Central memory CD8-positive, alpha-beta T cell (primary cell): ENCODE measurements at places on chromosomes 3 and 15.
A peak's percentile ranks its signal among the peaks of the same experiment; 100 is the strongest.

DNA sequence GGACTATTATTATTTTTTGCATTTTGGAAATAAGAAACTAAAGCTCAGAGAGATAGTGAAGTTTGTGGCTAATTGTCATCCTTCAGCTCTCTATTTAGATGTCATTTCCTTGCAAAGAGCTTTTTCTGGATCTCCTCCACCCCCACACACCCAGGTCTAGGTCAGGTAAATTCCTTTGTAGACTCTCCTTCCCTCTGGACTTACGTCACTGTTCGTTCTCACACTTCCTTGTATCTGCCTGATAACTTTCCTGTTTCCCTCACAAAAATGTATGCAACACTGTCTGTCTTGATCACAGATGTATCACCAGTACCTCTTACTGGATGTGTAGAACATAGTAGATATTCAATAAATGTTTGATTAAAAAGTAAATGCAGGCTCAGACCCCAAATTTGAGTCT, 6.1 kb upstream of the MB21D2 start:
- no peaks in the 10 kb centered on the region for H3K36me3 ChIP-seq
- no peak for DNase-seq
- no peak overlapping the region for H3K27ac ChIP-seq
- H3K4me3 ChIP-seq, result no peak overlapping the region

DNA sequence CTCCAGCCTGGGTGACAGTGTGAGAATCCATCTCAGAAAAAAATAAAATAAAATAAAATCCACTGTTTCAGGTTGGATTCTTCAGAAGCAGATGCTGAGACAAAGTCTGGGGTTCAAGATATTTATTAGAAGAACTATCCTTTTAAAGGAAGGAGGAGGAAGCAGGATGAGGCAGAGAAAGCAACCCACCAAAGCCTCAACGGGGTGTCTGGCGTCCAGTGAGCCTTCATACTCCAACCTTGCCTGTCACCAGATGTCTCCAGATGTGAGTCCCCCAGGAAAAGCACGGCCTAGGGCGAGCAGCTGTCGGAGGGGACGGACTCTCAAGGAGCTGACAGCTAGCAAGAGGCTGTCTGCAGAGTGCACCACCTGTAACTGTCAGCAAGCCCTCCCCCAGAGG, 37.3 kb downstream of the MB21D2 start:
- H3K4me1 ChIP-seq, result no peaks in the 10 kb centered on the region
- DNase-seq, result no peak
- H3K27me3 ChIP-seq, result no peaks in the 10 kb centered on the region
- no peak overlapping the region for H3K27ac ChIP-seq
- no peaks in the 10 kb centered on the region for H3K36me3 ChIP-seq

GRCh38 chr3:30340500-30340899, 265.9 kb upstream of the TGFBR2 start:
- no peaks in the 10 kb centered on the region for H3K4me1 ChIP-seq
- no peaks in the 10 kb centered on the region for H3K27me3 ChIP-seq
- no peaks in the 10 kb centered on the region for H3K36me3 ChIP-seq
- H3K4me3 ChIP-seq, result no peak overlapping the region
- no peak for DNase-seq
- no peak overlapping the region for H3K27ac ChIP-seq

DNA sequence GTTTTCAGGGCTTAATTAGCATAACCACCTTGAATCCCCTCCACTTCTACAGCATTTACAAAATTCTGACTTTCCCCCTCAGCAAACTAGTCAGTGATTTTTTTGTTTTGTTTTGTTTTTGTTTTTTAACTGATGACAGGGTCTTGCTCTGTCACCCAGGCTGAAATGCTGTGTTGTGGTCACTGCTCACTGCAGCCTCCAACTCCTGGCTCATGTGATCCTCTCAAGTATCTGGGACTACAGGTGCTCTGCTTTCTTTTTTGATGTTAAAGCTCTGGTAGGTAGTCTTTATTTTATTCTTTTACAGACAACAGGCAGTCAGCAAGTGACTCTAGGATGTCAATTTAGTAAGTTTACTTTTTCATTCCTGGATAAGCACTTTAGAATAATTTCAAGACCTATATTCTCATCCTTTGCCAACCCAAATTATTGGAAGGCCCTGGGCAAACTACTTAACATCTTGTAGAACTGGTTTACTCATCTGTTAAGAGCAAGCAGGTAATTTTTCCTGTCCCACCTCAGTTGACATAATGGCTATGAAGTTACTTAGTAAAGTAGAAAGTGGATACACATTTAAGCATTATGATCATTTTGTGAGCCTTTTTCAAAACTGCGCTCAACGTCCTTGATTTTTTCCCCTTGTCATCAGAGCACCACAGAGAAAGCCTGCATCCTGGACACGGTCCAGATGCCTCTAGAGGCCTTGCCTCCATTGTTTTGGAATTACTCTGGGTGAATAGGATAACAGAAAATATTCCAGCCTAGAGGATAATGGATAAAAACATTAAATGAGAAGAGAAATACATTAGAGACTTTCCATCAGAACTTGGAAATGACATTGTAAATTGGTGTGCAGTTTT, 69.9 kb upstream of the NDUFB4 start:
- no peak overlapping the region for H3K4me3 ChIP-seq
- no peak overlapping the region for H3K27ac ChIP-seq
- DNase-seq, result no peak
- peaks cover 33% of the 10 kb centered on the region for H3K27me3 ChIP-seq
- no peaks in the 10 kb centered on the region for H3K36me3 ChIP-seq
- H3K4me1 ChIP-seq, result no peaks in the 10 kb centered on the region

DNA sequence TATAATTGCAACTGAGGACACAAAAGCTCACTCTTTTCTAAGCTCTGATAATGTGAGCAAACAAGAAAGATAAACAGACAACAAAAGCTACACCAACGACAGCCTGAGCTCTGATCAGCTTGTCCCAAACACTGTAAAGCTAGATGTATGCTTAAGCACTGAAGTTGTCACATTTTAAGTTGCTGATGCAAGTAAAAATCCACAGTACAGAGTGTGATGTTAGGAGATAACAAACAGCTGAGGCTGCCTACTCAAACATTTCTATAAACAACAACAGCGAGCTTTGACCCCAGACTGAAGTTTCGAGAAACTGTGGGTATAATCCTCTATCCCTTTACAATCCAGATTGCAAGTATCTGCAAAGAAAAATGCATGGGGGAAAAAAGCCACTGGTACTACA, 10.7 kb downstream of the MTHFS start:
- peaks cover 45% of the 10 kb centered on the region for H3K36me3 ChIP-seq
- H3K4me3 ChIP-seq, result no peak overlapping the region
- DNase-seq, result no peak
- no peaks in the 10 kb centered on the region for H3K27me3 ChIP-seq
- no peak overlapping the region for H3K27ac ChIP-seq

GRCh38 chr15:78064544-78064943, 13.0 kb downstream of the TBC1D2B start:
- peaks cover 21% of the 10 kb centered on the region for H3K4me1 ChIP-seq
- H3K4me3 ChIP-seq, result no peak overlapping the region
- no peak overlapping the region for H3K27ac ChIP-seq
- no peak for DNase-seq

GRCh38 chr3:46070595-46071093, 43.4 kb upstream of the XCR1 start:
- H3K36me3 ChIP-seq, result peaks cover 6% of the 10 kb centered on the region
- H3K27ac ChIP-seq, result peak overlapping the region; percentile 53
- no peaks in the 10 kb centered on the region for H3K27me3 ChIP-seq
- H3K4me3 ChIP-seq, result peak overlapping the region; percentile 4
- DNase-seq, result no peak

DNA sequence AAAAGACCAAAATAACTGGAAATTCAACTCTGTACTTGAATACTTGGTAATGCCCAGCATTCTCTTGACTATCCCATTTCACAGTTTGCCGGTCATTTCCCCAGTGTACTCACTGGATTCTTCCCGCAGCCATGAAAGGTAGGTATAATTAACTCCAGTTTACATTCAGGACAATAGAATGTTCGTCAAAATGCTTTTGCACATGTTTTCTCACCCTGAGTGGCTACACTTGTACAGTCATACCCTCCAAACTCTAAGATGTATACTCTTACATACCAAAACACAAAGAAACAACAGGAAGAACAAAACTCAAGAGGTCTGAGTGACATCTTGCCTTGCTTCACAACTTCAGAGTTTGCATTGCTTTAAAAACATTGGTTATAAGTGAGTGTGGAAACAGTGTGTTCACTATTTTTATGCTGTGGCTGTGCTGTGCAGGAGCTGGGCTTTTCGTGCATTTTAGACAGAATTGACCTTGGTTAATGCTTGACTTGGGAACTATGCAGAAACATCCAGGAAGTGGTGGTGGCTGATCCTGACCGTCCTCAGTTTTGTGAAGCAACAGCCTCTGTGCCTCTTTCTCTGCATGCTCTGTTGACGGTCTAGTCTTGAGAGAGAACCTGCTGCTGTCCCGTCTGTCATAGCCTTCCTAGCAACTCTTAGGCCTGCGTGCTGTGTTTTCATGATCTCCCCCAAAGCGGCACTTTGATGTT, 90.5 kb downstream of the IGF1R start:
- no peak overlapping the region for H3K27ac ChIP-seq
- no peaks in the 10 kb centered on the region for H3K4me1 ChIP-seq
- no peak overlapping the region for H3K4me3 ChIP-seq
- peaks cover 16% of the 10 kb centered on the region for H3K27me3 ChIP-seq

DNA sequence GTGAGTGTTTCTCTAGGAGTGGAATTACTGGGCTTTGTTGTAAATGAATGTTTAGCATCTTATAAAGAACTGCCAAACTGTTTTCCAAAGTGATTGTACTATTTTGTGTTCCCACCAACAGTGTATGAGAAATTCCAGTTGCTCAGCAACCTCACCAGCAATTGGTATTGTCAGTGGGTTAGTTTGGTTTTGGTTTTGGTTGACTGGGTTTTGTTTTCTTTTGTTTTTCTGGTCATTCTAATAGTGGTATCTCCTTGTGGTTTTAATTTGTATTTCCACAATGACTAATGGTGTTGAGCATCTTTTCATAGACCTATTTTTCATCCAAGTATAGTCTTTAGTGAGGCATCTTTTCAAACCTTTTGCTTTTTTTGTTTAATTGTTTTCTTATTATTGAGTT, 27.1 kb downstream of the FILIP1L start:
- no peak overlapping the region for H3K27ac ChIP-seq
- H3K4me1 ChIP-seq, result peaks cover 9% of the 10 kb centered on the region
- no peaks in the 10 kb centered on the region for H3K36me3 ChIP-seq

DNA sequence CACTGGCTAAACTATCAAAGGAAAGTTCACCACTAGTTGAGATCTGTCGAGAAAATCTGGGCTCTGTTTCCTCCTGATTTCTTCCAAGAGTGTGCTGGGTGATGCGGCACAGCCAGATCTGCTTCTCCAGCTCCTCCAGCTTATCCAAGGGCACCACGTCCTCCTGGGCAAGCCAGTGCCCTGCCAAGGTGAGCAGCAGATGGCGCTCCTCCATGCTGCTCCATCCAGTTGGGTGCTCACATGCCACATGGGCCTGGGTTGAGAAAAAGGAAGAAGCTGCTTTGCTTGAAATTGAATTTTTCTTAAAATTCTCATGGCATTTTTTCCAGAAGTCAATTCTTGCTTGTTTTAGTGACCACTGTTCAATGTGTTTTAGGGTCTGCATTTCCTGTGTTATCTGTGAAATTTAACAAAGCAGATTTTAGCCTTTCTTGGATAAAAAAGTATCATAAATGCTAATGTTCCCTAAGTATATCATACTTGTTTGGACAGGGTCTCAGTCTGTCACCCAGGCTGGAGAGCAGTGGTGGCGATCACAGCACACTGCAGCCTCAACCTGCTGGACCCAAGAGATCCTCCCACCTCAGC, 47.3 kb downstream of the EIF3J start:
- no peaks in the 10 kb centered on the region for H3K27me3 ChIP-seq
- DNase-seq, result no peak
- H3K36me3 ChIP-seq, result peaks cover 62% of the 10 kb centered on the region
- H3K27ac ChIP-seq, result peak overlapping the region; percentile 42
- H3K4me3 ChIP-seq, result no peak overlapping the region

DNA sequence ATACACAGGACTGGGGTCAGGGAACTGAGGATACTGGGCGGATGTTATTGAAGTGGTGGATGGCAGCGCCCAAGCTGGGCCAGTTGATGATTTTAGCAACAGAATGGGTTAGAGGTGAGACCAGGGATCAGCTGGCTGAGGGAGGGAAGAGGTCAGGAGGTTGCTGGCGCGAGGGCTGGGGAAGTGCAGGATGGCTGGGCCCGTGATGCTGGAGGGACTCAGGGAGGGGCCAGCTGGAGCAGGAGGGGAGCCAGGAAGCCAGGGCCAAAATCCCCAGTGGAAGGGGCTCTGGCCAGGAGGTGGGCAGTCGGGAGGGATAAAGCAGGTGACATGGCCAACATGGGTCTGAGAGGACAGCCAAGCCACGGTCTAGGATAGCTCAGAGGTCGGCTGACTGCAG, 178.0 kb downstream of the NSMCE3 start:
- H3K4me3 ChIP-seq, result no peak overlapping the region
- H3K27me3 ChIP-seq, result no peaks in the 10 kb centered on the region
- peaks cover 12% of the 10 kb centered on the region for H3K36me3 ChIP-seq
- peak overlapping the region; percentile 75 for H3K27ac ChIP-seq
- no peak for DNase-seq
- H3K4me1 ChIP-seq, result peaks cover 48% of the 10 kb centered on the region

GRCh38 chr15:101043011-101043410, 123.9 kb downstream of the LRRK1 start:
- DNase-seq, result no peak
- no peak overlapping the region for H3K27ac ChIP-seq
- H3K36me3 ChIP-seq, result peaks cover 5% of the 10 kb centered on the region
- H3K27me3 ChIP-seq, result peaks cover 80% of the 10 kb centered on the region
- H3K4me1 ChIP-seq, result no peaks in the 10 kb centered on the region

GRCh38 chr15:67067930-67068551, 2.6 kb downstream of the SMAD3 start:
- peaks cover 12% of the 10 kb centered on the region for H3K36me3 ChIP-seq
- no peaks in the 10 kb centered on the region for H3K27me3 ChIP-seq
- H3K27ac ChIP-seq, result peak overlapping the region; percentile 91
- H3K4me1 ChIP-seq, result peaks cover 70% of the 10 kb centered on the region

GRCh38 chr3:157282261-157283191, 122.6 kb upstream of the CCNL1 start:
- H3K4me1 ChIP-seq, result no peaks in the 10 kb centered on the region
- no peak for DNase-seq
- no peak overlapping the region for H3K4me3 ChIP-seq

- peaks cover 13% of the 10 kb centered on the region for H3K36me3 ChIP-seq
- H3K4me1 ChIP-seq, result peaks cover 38% of the 10 kb centered on the region
- H3K4me3 ChIP-seq, result peak overlapping the region; percentile 67
- no peaks in the 10 kb centered on the region for H3K27me3 ChIP-seq
- DNase-seq, result peak; percentile 41
Measured at GRCh38 chr15:100338971-100339444, 2.8 kb downstream of the ADAMTS17 start.

DNA sequence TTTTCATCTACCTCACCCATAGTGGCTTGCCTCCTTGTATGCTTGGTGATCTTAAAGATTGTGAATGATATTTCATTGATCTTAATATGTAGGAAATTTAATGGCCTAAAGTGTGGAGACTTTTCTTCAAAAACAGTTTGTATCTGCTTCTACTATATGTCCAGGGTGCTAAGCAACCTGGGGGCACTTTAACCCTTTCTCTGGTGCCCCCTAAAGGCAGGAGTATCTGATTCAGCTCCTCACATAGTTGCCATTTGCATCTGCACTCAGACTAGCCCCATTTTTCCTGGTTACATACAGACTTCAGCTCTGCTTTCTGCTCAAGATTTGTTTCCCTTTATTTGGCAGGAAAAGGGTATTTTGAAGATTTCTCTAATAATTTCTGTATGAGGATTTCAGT, 5.2 kb upstream of the PFN2 start:
- no peak for DNase-seq
- no peak overlapping the region for H3K4me3 ChIP-seq
- no peak overlapping the region for H3K27ac ChIP-seq
- peaks cover 7% of the 10 kb centered on the region for H3K4me1 ChIP-seq
- peaks cover 5% of the 10 kb centered on the region for H3K36me3 ChIP-seq
